Esophagus squamous epithelium (tissue), 5 donors: ENCODE measurements at places on chromosomes 6 and 20.

DNA sequence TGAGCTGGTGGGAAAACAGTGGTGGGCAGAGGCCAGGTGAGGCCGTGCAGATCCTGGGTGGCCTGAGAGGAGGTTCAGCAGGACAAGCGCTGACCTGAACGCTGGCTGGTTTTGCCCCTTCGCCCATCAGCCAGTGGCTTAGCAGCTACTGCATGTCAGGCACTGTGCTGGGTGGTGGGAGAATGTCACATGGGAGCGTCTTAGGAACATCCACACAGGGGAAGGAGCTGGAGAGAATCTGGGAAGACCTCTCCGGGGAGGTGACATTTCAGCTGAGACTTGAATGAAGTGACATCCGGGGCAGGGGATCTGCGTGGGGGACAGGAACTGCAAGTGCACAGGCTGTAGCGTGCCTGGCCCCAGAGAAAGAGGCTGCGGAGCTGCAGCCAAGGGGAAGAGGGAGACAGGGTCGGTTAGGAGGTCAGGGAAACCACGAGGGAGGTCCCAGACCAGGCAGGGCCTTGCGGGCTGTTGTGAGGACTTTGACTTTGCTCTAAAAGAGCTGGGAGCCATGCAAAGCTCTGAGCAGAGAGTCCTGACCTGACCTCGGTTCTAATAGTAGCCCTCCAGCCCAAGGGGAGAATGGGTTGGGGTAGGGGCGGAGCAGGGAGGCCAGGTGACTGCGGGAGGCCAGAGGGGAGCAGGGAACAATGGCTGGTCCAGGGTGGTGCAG, 156.8 kb upstream of the PTPN1 start:
- DNase-seq, result no peak
- H3K27me3 ChIP-seq, result no peaks in the 10 kb centered on the region
- H3K4me3 ChIP-seq, result no peak overlapping the region

DNA sequence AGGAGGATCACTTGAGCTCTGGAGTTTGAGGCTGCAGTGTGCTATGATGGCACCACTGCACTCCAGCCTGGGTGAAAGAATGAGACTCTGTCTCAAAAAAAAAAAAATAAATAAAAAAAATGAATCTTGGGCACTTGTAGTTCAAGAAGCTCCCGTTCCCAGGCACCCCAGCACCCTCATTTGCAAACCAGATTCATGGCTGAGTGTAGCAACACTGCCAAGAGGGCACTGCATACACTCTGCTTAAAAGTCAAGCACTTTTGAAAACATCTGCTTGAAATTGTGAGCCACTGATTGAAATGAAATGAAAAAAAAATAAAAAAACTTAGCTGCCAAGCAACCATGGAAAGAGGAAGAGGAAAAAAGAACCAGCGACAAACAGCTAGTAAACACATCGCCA, 124.7 kb upstream of the SASH1 start:
- no peak overlapping the region for H3K4me3 ChIP-seq
- H3K27ac ChIP-seq, result no peak overlapping the region
- H3K27me3 ChIP-seq, result no peaks in the 10 kb centered on the region
- no peaks in the 10 kb centered on the region for H3K36me3 ChIP-seq

- DNase-seq, result no peak
- H3K4me1 ChIP-seq, result no peaks in the 10 kb centered on the region
Observed at GRCh38 chr6:145045582-145045981, 689.7 kb downstream of the EPM2A start.

GRCh38 chr6:56292505-56293181, 45.3 kb upstream of the COL21A1 start:
- H3K4me1 ChIP-seq, result no peaks in the 10 kb centered on the region
- no peak overlapping the region for H3K27ac ChIP-seq
- H3K4me3 ChIP-seq, result no peak overlapping the region
- no peak for DNase-seq
- no peaks in the 10 kb centered on the region for H3K27me3 ChIP-seq

- H3K36me3 ChIP-seq, result no peaks in the 10 kb centered on the region
- no peak overlapping the region for H3K4me3 ChIP-seq
- no peaks in the 10 kb centered on the region for H3K4me1 ChIP-seq
Observed at GRCh38 chr6:100062621-100063020, 68.6 kb upstream of the MCHR2 start.

GRCh38 chr6:130761286-130761685, 65.9 kb upstream of the SMLR1 start:
- H3K27me3 ChIP-seq, result no peaks in the 10 kb centered on the region
- H3K27ac ChIP-seq, result no peak overlapping the region
- no peak for DNase-seq

GRCh38 chr6:105015482-105015881, 58.6 kb downstream of the LIN28B start:
- DNase-seq, result no peak
- H3K27ac ChIP-seq, result no peak overlapping the region
- H3K36me3 ChIP-seq, result no peaks in the 10 kb centered on the region

DNA sequence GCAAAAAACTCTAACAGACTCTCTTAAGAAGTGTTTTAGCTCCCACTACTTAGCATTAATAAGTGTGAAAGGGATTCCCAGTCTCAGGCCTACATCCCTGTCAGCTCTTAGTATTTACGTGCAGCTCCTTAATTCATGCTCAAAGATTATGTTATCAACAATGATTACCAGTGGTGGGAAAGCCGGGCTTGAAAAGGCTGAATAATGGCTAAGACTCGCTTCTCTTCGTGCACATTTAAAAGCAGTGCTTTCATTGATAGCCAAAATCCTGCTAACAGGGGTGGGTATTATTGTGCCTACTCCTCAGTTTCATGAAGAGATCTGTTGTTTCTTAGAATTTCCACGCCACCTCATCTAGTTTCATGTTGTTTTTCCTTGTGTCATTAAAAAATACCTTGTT, 518.8 kb downstream of the GRIK2 start:
- H3K4me3 ChIP-seq, result no peak overlapping the region
- no peak overlapping the region for H3K27ac ChIP-seq
- DNase-seq, result no peak
- no peaks in the 10 kb centered on the region for H3K36me3 ChIP-seq
- no peaks in the 10 kb centered on the region for H3K27me3 ChIP-seq
- H3K4me1 ChIP-seq, result no peaks in the 10 kb centered on the region

DNA sequence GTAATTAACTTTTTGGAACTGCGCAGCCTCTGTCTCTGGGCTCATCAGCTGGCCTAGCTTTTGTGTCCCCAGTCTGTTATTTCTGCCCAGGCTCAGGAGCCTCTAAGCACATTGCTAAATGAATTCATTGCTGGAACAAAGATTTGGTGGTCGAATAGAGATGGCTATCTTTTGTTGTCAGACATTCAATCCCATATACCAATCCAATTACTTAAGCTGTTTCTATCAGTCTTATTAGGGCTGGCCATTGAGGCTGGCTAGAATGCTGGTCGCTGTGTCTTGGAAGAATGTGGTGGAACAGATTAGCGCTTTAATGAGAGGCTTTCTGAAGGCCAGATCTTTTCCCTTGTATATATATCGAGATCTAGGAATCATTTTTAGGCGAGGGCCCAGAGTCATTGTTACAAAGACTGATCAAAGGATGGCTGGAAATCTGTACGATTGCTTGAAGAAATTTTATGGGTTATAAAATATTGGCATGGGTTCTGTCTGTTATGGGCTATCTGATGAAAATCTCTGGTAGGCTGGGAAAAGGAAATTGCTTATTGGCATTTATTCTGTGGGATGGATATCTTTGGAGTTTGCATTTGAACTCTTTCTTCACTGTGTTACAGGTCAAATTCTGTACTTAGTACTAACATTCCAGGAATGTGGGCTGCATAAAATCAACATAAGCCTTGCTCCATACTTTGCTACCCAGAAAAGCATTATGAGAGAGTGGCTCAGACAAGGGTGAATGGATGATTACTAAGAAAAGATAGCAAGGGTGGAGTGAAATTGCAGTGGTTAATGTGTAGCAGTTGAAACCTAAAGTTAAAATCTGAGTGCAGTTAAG, 34.8 kb upstream of the JAG1 start:
- no peaks in the 10 kb centered on the region for H3K36me3 ChIP-seq
- no peak overlapping the region for H3K4me3 ChIP-seq
- no peak overlapping the region for H3K27ac ChIP-seq
- no peak for DNase-seq
